CD4-positive, alpha-beta T cell treated with Interleukin-6 at 100 ng/mL for 8 hours (primary cell): ENCODE measurements at places on chromosomes 5 and 9.

- no peak for DNase-seq
Measured at GRCh38 chr5:132481596-132482211, 8.9 kb downstream of the IRF1 start.

GRCh38 chr5:146521403-146522106, 5.6 kb upstream of the GPR151 start:
- DNase-seq, result no peak

GRCh38 chr5:73896097-73896496, 270.1 kb downstream of the ARHGEF28 start:
- DNase-seq, result no peak

- DNase-seq, result no peak
Measured at GRCh38 chr9:15369871-15370270, 52.8 kb upstream of the SNAPC3 start.

GRCh38 chr9:137606005-137606621, 627 bp downstream of the ARRDC1 start:
- no peak for DNase-seq

- no peak for DNase-seq
Measured at GRCh38 chr5:174425271-174425963, 299.0 kb upstream of the MSX2 start.

- no peak for DNase-seq
Measured at GRCh38 chr9:2126331-2126803, 111.2 kb downstream of the SMARCA2 start.

DNA sequence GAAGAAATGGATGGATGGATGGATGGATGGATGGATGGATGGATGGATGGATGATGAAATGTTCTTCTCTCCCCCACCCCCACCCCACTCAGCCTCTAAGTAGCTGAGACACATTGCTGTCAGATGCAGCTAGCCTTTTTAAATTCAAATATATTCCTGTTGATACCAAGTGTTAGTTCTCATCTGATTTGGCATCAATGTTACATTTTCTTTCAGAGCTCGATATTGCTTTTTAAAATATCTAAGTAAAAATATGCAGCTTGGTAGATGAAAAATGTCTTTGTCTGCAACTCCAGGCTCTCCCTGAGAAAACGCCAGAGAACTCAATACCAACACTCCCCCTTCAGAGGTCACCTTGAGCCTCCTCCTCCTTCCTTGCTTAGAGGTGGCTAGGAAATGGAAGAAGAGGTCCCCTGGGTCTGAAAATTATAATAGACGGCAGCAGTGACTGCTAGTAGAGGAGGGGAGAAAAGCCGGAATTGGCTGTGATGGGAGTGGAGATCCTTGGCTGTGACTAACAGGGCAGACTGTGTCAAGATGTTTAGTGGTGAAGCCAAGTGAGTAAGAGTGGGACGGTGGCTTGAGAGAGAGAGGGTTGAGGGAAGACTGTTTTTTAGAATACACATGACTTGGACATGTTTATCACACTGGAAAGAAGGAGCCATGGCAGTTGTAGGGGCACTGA, 156.0 kb downstream of the ZNF462 start:
- no peak for DNase-seq

- DNase-seq, result no peak
Measured at GRCh38 chr9:108860354-108860753, 1.7 kb upstream of the ACTL7A start.

DNA sequence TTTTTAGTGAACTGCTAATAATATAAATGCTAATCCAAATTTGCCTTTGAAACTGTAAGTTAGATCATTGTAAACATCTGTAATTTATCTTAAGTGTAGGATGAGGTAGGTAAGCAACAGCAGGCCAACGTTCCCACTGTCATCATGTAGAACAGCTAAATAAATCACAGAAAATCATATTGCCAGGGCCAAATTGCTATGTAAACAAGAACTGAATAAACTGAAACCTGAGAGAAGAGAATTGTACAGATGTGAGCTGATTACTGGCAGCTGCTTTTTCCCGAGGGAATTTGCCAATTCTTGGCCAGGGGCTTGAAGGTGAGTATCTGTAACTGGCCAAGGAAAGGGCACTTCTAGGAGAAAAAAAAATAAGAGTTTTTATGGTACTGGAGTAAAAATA, 97.6 kb downstream of the CDH10 start:
- no peak for DNase-seq

- no peak for DNase-seq
Measured at GRCh38 chr5:82466986-82467561, 188.9 kb upstream of the RPS23 start.

GRCh38 chr9:117917873-117918272, 213.7 kb downstream of the TLR4 start:
- DNase-seq, result no peak

DNA sequence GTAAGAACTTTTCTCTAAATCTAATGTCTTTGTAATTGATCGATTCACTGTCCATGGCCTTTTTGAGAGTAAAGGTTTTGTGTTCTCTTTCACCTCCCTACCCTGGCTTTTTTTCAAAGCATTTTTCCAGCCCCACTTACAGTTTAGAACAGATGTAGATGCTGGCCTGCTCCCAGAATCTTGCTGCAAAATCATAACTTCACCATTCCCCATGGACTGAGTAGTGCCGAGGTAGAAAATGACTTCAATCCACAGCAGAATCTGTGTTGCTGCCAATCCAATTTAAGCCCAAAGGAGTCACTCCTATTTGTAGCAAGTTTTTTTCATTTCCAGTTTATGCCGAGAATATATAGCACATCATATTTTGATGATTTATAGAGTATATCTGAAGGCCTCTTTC, 46.5 kb upstream of the CEMIP2 start:
- no peak for DNase-seq
